ENCODE measurements at places on chromosomes 7 and 10.

DNA sequence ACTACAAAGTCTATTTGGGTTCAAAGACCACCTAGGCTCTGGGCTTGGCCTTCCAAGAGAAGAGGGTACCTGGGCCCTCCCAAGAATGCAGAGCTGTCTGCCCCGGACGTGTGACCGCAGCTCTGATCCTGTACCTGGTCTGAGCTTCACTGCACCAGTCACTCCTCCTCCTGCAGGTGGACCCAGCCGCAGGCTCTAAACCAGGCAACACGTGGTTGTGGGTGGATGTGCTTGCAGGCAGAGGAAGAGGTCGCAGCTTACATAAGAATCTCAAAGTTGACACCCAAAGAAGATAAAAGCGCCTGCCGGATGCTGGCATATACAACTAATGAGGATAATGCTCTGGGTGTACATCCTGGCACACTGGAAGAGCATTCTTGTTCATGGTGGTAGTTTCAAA lies 9.4 kb upstream of the PFKP start:
- no peak for DNase-seq

DNA sequence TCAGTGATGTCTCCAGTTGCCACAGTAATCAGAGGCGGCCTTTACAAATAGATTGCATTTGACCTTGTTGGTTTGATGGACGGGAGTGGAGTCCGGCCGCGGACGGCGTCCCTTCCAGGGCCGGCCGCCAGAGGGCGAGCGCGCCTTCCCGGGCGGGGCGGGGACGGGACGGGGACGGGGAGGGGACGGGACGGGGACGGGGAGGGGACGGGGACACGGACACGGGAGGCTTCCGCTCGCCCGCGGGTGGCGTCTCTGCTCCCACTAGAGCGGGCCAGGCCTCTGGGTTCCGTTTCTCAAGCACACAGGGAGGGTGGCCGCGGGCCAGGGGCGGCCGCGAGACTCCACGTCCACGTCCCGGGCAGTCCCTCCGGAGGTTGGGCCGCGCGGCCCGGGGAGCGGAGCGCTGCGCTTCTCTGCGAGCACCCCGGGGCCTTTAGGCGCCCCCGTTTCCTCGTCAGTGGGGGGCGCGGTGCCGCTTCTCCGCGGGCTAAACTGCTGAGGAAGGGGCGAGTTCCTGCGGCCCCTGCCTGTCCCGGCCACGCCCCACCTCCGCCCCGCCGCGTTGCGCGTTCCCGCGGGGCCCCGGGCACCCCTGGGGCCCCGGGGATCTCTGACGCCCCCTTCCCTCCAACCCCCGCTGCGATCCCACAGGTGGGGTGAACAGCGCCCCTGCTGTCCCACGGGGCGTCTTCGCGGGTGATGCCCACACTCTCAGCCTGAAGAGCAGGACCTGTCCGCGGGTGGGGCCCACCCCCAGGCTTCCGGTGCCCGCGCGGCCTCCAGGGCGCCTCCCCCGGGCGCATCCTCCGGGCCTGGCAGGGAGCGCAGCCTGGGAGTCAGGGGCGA lies 84.2 kb upstream of the MKI67 start:
- DNase-seq: peak; percentile 19

GRCh38 chr10:118332236-118332635 lies 9.9 kb downstream of the FAM204A start:
- DNase-seq: no peak

DNA sequence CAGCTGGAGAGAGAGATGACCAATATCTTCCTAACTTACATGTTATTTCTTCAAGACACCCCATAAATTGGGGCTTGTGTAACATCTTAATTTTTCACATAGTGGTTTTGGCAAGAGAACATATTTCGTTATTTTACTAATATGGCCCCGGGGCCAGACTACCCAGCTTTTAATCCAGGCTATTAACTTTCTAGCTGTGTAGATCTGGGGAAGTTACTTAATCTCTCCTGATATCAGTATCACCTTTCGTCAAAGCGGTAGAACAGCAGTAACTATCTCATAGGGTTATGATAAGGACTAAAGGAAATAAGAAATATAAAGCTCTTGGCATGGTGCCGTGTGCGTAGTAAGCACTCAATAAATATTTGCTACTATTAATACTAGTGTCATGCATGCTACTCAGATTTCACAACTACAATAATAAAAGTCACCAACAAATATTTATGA lies 71.6 kb upstream of the LYZL1 start:
- no peak for DNase-seq

DNA sequence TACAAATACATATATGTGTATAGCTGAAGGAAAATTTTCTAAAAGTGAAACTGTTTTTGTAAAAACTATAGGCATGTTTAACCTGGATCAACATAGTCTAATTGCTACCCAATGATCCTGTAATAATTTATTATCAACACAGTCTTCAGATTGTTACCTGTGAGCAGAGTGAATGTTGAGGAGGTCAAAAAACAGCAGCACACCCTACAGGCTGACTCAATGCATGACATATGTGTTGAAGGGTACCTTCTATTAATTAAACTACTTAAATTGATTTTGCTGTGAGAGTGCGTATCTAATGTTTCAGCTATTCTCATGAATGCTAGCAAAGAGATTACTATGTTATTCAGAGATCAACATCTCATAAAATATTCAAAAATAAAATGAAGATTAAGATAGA lies 411.4 kb downstream of the TNS3 start:
- no peak for DNase-seq

GRCh38 chr7:74063223-74063641 lies 20.4 kb upstream of the LIMK1 start:
- DNase-seq: no peak

DNA sequence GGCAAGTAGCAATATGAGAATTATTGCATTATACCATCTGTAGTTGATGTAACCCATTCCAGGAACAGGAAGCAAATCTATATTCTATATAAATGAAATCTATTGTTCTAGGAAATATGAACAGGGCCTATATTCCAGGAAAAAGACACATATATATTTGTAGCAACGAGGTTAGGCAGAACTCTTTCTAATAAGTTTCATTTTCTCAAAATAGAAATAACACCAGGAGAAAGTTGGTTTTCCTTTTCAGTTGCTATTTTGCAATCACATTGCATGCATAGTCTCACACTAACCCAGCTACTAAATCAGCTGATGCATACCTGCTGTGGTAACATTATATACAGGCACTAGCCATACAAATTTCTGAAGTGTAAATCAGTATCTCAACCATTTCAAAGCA lies 6.2 kb upstream of the IFIT2 start:
- no peak for DNase-seq

GRCh38 chr7:22871661-22872060 lies 49.0 kb upstream of the TOMM7 start:
- DNase-seq: no peak

DNA sequence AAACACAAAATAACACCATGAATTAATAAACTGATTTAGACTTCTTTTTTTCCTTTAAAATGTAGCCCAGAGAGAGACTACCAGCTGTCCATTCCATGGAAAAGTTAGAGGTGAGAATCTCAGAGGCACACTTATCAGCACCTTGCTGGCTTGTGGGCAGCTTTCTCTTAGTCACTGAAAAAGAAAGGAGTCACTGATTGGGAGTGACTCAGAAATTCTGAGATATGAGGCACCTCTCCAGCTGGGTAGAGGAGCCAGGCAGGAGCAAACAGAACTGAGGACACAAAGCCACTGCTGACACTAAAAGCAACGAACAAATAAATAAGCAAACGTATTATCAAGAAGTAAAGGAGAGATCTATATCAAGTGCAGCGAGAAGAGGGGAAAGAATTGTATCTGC lies 310.6 kb downstream of the PARD3 start:
- no peak for DNase-seq

- DNase-seq: peak; percentile 55
Observed at GRCh38 chr7:901388-902154, 25.2 kb downstream of the GET4 start.

- no peak for DNase-seq
Observed at GRCh38 chr10:11204351-11204942, 186.8 kb downstream of the CELF2 start.

GRCh38 chr7:4042402-4043045 lies 639.6 kb upstream of the FOXK1 start:
- DNase-seq: no peak

- DNase-seq: no peak
Observed at GRCh38 chr10:24618401-24618800, 105.3 kb downstream of the ARHGAP21 start.

DNA sequence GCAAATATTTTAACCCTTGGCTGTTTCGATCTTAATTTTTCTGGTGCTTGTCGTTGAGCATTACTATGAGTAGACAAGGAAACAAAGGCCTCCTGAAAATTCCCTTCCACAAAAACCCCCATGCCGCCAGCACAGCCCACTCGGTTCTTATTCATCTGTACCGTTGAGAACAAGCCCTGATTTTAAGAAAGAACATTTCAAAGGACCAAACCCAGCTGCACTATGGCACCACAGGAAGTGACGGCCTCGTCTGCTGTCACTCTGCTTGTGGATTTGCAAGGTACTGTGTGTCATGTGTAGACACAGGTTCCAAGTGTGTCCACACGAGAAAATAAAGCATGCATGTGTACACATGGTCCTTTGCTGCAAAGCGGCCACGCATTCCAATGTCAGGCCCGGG lies 285.2 kb downstream of the DNAJB6 start:
- no peak for DNase-seq

GRCh38 chr7:125218076-125218475 lies 288.5 kb upstream of the POT1 start:
- no peak for DNase-seq

- DNase-seq: no peak
Observed at GRCh38 chr7:39683216-39683845, 60.0 kb downstream of the RALA start.

DNA sequence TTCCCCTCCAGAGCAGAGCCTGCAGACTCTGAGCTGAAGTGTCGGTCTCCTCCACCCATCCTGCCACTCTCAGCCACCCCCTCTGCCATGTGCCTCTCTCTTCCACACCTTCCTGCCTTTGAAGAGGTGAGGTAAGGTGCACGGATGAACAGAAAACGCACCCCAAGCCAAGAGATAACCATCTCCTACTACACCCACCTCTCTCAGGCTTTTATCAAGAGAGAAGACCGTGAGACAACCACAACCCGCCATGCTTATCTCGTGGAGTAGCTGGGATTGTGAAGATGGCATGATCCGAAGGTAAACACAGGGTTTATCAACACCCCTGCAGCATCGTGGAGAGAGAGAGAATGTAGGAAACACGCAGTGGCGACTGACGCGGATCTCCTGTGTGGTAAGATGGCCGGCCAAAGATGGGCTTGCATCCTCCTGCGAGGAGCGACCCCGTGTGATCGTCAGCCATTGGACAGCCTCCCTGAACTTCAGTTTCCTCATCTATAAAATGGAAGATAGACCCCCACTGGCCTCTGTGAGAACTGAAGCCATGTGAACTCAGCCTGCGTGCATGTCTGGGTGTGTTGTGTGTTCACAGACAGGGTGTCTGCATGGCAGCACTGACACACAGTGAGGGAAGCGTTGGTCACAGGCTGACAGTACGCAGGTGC lies 219.0 kb downstream of the DIP2C start:
- DNase-seq: no peak

DNA sequence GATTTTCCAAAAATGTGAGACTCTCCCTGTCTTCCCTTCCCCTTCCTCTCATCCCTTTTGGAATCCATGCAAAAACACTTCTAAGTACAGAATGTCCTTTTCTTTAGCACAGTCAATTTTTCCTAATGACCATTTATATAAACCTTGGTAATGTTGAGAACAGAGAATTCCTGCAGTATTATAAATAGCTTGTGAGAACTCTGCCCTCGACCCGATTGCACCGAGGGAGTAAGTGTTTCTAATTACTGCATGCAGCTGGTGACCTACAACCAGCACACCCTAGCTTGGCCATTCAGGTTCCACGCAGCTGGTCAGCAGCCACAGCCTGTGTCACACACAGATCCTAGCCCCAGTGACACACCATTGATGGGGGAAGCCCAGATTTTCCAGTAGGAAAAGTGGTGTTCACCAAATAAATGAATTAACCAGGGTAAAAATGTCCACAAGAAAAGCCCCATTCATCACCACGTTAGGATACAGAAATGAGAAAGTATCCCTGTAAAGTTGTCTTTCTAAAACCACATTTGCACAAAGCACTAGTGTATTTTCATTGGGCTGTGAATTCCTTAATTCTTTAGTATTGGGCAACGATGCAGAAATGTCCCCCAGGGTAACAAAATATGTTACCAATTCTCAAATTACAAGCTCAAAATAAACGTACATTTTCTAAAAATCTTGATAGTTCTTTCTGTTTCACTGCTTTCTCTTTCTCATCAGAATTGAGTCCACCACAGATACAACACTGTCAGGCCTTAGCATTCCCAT lies 499.0 kb upstream of the KLF6 start:
- DNase-seq: peak; percentile 1

DNA sequence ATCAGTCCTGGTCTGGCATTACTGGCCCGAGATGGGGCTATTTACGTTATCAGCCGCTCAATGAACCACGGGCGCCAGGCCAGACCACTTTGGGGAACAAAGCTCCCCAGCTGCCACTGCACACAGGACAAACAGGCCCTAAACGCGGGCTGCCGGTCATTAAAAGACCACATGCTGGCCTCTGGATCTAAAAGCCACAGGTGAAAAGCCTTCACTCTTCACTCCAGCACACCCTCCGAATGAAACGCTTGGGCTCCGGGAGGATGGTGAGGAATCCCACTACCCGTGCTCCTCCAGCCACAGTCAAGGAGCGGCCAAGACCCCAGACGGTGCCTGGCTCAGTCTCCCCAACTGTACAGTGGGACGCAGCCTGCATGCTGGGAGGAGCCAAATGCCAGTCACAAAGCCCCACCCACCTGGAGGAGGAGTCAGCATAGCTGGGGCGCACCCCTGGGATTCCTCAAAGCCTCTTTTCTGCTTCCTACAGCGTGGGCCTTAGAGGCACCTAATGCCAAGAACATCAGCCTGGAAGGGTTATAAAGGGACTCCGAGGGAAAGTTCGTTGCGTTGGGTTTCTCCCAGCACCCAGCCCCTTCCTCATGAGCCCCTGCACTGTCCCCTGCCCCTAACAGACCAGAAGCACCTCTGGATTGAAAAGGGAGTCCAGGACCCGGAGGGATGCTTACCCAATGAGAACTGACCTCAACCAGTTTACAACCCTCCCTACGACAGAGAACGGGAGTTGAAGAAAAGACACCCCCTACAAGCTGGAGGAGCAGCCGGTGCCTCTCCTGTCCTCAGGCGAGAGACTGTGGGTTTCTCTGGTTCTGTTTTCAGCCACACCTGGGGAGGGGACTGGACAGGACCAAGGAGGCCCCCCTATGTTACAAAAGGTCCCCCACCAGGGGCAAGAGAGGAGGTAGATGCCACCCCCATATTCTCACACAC lies 4.7 kb downstream of the PDGFA start:
- no peak for DNase-seq

GRCh38 chr10:22711373-22711772 lies 3.0 kb downstream of the PIP4K2A start:
- no peak for DNase-seq

Measured in cerebellum (tissue), 4 donors.